ENCODE measurements at places on chromosomes 6 and 20.
A peak's percentile ranks its signal among the peaks of the same experiment; 100 is the strongest.

- H3K4me3 ChIP-seq: no peak overlapping the region
- peaks cover 33% of the 10 kb centered on the region for H3K36me3 ChIP-seq
- H3K4me1 ChIP-seq: no peaks in the 10 kb centered on the region
- H3K27ac ChIP-seq: no peak overlapping the region
- no peaks in the 10 kb centered on the region for H3K27me3 ChIP-seq
These were observed 102.1 kb downstream of the MAN1A1 start for GRCh38 chr6:119247504-119247903.

DNA sequence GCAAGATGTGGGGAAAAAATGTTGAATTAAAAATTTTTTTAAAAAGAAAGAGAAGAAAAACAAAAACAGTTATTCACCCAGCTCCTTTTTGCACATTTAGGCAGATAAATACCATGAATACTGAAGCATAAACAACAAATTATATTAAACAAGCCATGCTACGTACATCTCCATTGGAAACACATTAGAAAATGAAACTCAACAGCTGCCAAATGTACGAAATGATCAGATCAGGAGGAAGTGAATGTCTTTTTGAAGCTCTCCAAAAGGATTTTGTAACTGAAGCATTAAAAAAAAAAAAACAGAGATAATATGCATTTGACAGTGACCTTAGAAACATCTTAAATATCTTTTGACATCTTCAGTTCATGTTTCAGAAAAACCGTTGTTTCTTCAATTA lies 56.7 kb downstream of the CD83 start:
- H3K4me1 ChIP-seq: peaks cover 29% of the 10 kb centered on the region
- no peak for DNase-seq
- H3K27me3 ChIP-seq: peaks cover 4% of the 10 kb centered on the region
- H3K27ac ChIP-seq: no peak overlapping the region
- no peak overlapping the region for H3K4me3 ChIP-seq

DNA sequence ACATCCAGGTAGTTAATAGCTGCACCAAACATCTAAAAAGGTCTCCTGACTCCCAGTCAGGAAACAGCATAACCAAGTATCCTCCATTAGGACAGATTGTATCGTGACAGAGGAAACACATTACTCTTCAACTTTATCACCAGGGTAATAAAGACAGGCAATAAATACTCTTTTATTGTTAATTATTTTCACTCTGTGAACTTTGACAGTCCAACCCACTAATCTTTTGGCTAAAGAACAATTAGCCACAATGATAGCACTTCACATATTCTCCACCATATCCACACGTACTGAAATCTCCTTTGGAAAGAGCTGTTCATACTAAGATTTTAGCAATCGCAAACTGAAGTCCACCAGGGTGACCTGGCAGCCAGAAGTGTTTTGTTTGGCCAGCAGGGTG lies 46.4 kb downstream of the ARHGAP18 start:
- peaks cover 16% of the 10 kb centered on the region for H3K27me3 ChIP-seq
- H3K4me1 ChIP-seq: peaks cover 34% of the 10 kb centered on the region
- H3K27ac ChIP-seq: no peak overlapping the region
- no peak for DNase-seq

DNA sequence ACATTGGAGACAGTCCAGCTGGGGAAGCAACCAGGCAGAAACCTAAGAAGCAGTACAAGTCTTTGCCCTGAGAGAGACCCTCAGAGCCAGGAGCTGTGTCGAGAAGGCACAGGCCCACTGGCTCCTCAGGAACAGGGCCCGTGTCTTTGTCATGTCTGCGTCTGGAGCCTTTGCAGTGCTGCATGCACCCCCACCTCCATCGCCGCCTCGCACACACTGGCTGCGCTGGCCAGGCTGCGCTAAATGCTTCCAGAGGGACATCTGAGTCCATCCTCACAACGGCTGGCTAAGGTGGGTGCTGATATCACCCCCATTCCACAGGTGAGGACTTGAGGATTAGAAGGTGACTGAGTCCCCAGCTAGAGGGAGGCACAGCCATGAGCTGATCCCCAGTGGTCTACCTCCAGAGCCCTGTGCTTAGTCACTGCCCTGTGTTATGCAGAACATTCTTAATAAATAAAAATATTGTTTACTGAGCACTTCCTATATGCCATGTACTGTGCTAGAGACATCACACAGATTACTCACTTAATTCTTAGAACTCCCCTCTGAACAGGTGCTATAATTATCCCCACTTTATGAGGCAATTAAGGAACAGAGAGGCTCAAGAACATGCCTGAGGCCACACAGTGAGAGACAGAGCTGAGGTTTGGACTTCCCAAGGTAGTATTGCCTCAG lies 27.6 kb downstream of the GABRR2 start:
- H3K4me1 ChIP-seq: peaks cover 22% of the 10 kb centered on the region
- H3K36me3 ChIP-seq: no peaks in the 10 kb centered on the region
- DNase-seq: no peak
- no peak overlapping the region for H3K27ac ChIP-seq
- peaks cover 3% of the 10 kb centered on the region for H3K27me3 ChIP-seq

DNA sequence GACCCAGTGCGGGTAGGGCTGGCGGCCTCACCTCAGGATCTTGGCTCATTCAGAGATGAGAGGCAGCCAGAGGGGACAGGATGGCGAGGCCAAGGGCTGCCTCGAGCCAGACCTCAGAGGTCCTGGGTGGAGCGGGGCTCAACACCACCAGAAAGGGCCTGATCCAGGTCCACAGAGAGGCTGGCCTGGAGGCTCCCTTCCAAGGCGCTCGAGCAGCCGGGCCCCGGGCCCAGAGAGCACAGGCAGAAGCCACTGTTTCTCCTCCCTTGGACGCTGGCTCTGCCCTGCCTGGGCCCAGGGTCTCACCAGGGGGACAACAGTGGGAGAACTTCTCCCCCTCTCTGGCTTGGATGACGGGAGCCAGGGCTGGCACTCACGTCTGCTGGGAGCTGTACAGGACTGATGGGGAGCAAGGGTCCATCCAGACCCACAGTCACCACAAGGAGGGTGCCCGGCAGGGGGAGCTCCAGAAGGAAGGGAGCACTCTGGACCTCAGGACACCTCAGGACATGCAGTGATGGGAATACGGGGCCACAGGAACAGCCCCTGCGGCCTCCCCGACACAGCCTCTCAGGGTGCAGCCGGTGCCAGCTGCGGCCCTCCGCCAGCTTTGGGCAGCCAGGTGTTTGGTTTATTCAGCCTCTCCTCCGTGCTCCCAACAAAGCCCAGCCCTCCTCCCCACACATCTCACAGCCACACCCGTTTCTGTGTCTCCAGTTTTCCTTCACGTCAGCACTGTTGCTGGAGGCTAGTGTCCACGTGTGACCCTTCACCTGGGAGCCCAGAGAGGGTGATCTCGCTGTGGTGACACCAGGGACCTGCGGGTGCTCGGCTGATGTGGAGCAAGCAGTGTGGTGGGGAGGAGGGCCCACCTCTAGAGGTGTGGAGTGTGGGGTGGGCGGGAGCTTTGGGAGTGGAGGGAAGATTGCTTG lies 8.7 kb downstream of the RPS21 start:
- no peak for DNase-seq
- H3K36me3 ChIP-seq: peaks cover 14% of the 10 kb centered on the region
- H3K27ac ChIP-seq: no peak overlapping the region
- H3K4me3 ChIP-seq: no peak overlapping the region
- no peaks in the 10 kb centered on the region for H3K4me1 ChIP-seq
- peaks cover 5% of the 10 kb centered on the region for H3K27me3 ChIP-seq

- H3K4me3 ChIP-seq: no peak overlapping the region
- no peaks in the 10 kb centered on the region for H3K36me3 ChIP-seq
- H3K4me1 ChIP-seq: peaks cover 16% of the 10 kb centered on the region
- peaks cover 14% of the 10 kb centered on the region for H3K27me3 ChIP-seq
These were observed 144.6 kb upstream of the AGPAT4 start for GRCh38 chr6:161418463-161418945.

GRCh38 chr6:62640749-62641148 lies 354.7 kb upstream of the KHDRBS2 start:
- H3K4me3 ChIP-seq: no peak overlapping the region
- H3K4me1 ChIP-seq: no peaks in the 10 kb centered on the region
- no peaks in the 10 kb centered on the region for H3K36me3 ChIP-seq
- no peak for DNase-seq
- H3K27me3 ChIP-seq: no peaks in the 10 kb centered on the region

- H3K27ac ChIP-seq: no peak overlapping the region
- no peak overlapping the region for H3K4me3 ChIP-seq
- H3K36me3 ChIP-seq: peaks cover 4% of the 10 kb centered on the region
- no peaks in the 10 kb centered on the region for H3K4me1 ChIP-seq
These were observed 35.8 kb downstream of the ZBTB9 start for GRCh38 chr6:33490198-33490597.

DNA sequence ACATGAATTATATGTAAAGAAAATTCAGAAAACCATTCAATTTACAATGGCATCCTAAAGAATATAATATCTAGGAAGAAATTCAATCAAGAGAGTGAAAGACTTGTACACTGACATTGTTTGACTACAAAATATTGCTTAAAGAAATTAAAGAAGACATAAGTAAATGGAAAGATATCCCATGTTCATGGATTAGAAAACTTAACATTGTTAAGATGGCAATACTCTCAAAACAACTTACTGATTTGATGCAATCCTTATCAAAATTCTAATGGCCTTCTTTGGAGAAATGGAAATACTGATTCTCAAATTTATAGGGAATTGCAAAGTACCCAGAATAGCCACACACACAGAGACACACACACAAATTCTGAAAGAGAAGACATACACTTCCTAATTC lies 298.3 kb upstream of the EXOC2 start:
- DNase-seq: no peak
- H3K27me3 ChIP-seq: peaks cover 20% of the 10 kb centered on the region
- H3K4me3 ChIP-seq: no peak overlapping the region

- H3K4me3 ChIP-seq: no peak overlapping the region
- H3K36me3 ChIP-seq: no peaks in the 10 kb centered on the region
- no peak for DNase-seq
- peaks cover 16% of the 10 kb centered on the region for H3K4me1 ChIP-seq
- H3K27me3 ChIP-seq: peaks cover 30% of the 10 kb centered on the region
These were observed 3.8 kb downstream of the COL21A1 start for GRCh38 chr6:56243518-56244070.

DNA sequence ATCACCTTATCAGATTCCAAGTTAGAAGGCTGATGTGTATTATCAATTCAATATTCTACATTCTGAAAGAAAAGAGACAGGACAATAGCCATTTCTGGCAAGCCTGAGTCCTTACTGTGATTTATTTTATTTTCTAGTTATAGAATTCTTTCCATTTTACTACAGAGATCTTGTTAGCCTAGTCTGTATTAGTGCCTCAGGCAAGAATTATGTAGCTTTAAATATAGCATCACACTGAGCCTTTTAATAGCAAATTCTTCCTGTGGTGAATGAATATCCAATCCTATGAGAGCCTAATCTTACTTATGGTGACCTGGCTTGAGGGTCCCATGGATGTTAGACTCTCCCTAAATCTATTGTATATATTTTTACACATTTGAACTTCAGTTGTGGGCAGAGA lies 732.8 kb upstream of the CITED2 start:
- peaks cover 18% of the 10 kb centered on the region for H3K4me1 ChIP-seq
- DNase-seq: no peak
- H3K27ac ChIP-seq: no peak overlapping the region
- H3K4me3 ChIP-seq: no peak overlapping the region
- H3K27me3 ChIP-seq: no peaks in the 10 kb centered on the region

DNA sequence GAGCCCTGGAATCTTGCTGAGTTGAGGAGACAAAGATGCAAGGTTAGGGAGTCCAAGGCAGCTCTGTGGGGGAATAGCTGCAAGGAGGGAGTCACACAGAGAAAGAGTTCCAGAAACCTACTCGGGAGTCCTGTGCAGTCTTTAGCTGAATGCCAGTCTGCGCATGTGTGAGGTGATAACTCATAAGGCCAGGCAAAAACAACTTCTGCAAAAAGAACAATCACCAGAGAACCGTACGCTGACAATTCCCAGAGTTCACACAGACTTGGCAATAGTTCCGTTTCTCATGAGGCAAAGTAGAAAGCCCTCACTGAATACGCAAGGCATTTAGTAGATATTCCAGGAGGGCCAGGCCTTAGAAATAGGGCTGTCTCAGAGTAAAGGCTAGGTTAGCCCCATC lies 135.2 kb upstream of the TAB2 start:
- no peak for DNase-seq
- no peak overlapping the region for H3K27ac ChIP-seq
- no peaks in the 10 kb centered on the region for H3K4me1 ChIP-seq
- H3K27me3 ChIP-seq: peaks cover 16% of the 10 kb centered on the region
- no peaks in the 10 kb centered on the region for H3K36me3 ChIP-seq

DNA sequence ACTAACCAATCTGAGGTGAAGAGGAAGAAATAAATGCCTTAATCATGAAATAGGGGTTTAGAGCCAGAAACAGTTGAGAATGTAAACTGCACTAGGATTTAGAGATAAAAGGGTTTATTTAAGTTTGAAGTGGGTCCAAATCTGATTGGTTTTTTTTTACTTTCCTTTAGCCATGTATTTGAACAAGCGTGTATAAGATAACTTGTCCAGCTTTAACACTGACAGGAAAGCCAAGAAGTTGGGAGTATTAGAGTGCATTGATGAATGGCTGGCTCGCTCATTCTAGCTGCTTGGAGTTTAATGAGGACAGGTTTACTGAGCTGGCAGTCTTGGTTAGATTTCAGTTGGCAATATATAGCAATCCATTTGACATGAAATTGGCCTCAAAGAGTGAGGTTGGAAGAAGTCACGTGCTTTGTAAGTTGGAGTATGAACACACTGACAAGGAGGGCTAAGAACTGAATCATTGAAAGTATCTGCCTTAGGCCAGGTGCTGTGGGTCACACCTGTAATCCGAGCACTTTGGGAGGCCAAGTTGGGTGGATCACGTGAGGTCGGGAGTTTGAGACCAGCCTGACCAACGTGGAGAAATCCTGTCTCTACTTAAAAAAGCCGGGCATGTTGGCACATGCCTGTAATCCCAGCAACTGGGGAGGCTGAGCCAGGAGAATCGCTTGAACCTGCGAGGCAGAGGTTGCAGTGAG lies 13.7 kb downstream of the SRSF3 start:
- H3K4me1 ChIP-seq: peaks cover 24% of the 10 kb centered on the region
- no peak for DNase-seq
- H3K27me3 ChIP-seq: no peaks in the 10 kb centered on the region
- peaks cover 95% of the 10 kb centered on the region for H3K36me3 ChIP-seq
- H3K27ac ChIP-seq: peak overlapping the region; percentile 90

GRCh38 chr20:51350941-51351631 lies 191.4 kb downstream of the NFATC2 start:
- no peaks in the 10 kb centered on the region for H3K36me3 ChIP-seq
- H3K27me3 ChIP-seq: peaks cover 14% of the 10 kb centered on the region
- DNase-seq: no peak
- peaks cover 58% of the 10 kb centered on the region for H3K4me1 ChIP-seq
- H3K4me3 ChIP-seq: peak overlapping the region; percentile 24

- no peak overlapping the region for H3K4me3 ChIP-seq
- peaks cover 15% of the 10 kb centered on the region for H3K36me3 ChIP-seq
- peaks cover 28% of the 10 kb centered on the region for H3K27me3 ChIP-seq
These were observed 2.0 kb downstream of the FIG4 start for GRCh38 chr6:109693111-109693510.

GRCh38 chr6:37531437-37532036 lies 31.8 kb upstream of the CCDC167 start:
- peaks cover 13% of the 10 kb centered on the region for H3K4me1 ChIP-seq
- H3K27ac ChIP-seq: no peak overlapping the region
- H3K36me3 ChIP-seq: no peaks in the 10 kb centered on the region
- H3K27me3 ChIP-seq: peaks cover 96% of the 10 kb centered on the region
